ENCODE measurements at places on chromosomes 3 and 15.

- DNase-seq, result no peak
- H3K27ac ChIP-seq, result no peak overlapping the region
- H3K4me3 ChIP-seq, result no peak overlapping the region
- no peaks in the 10 kb centered on the region for H3K36me3 ChIP-seq
- no peaks in the 10 kb centered on the region for H3K27me3 ChIP-seq
Measured at GRCh38 chr15:74263466-74263865, 27.3 kb downstream of the CCDC33 start.

DNA sequence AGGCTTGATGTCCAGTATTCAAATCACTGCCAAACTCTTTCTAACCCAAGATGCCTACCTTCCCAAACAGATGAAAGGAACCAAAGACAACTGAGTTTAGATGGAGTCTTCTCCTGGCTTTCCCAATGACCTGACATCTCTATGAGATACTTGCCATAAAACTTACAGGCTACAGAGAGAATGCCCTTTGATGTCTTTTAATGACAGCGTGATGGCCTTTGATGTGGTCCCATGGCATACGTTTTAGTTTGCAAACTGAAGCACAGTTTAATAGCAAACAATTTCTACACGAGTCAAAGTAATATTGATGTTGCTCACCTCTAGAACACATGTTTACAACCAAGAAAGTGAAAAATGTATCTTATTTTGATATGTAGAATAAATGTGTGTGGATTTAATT lies 73.2 kb downstream of the ZIC4 start:
- no peak overlapping the region for H3K4me3 ChIP-seq
- no peak for DNase-seq

DNA sequence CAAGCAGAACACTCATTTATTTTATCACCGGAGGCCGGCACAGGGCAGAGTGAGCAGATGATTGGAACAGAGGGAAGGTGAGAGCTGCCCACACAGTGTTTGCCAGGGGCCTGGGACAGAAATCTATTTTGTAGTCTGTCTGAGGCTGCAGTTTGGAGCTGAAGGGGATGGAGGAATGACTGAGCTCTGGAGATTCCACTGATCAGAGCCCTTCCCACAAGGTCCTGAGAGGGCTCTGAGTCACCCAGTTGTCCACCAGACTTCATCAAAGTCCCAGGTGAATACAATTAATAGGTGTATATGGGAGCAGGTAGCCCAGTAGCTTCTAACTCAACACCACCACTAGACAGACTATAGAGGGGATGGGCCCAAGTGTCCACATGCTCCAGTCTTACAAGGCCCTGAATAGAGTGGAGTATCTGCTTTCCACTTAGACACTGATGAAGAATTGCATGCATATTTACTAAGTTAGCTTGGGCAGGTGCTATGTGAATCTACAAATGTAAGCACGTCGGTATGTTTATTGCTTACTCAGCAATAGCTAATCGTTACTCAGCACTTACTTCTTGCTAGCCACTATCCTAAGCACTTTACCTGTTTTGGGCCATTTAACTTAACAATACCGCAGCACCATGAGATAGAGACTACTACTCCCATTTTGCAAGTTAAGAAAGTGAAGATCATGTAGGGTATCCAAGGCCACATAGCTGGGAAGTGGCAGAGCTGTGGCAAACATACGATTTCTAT lies 2.7 kb upstream of the STARD5 start:
- H3K27me3 ChIP-seq, result no peaks in the 10 kb centered on the region
- no peak overlapping the region for H3K27ac ChIP-seq
- DNase-seq, result no peak
- H3K4me3 ChIP-seq, result no peak overlapping the region

DNA sequence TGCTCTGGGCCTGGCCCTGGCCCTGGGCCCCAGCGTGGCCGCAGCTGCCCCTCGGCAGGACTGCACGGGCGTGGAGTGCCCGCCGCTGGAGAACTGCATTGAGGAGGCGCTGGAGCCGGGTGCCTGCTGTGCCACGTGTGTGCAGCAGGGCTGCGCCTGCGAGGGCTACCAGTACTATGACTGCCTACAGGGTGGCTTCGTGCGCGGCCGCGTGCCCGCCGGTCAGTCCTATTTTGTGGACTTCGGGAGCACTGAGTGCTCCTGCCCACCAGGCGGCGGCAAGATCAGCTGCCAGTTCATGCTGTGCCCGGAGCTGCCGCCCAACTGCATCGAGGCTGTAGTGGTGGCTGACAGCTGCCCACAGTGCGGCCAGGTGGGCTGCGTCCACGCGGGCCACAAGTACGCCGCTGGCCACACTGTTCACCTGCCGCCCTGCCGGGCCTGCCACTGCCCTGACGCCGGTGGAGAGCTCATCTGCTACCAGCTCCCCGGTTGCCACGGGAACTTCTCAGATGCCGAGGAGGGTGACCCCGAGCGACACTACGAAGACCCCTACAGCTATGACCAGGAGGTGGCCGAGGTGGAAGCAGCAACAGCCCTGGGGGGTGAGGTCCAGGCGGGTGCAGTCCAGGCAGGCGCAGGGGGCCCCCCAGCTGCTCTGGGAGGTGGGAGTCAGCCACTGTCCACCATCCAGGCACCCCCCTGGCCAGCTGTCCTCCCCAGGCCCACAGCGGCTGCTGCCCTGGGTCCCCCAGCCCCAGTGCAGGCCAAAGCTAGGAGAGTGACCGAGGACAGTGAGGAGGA lies 21.7 kb downstream of the FBLN2 start:
- H3K27ac ChIP-seq, result no peak overlapping the region
- no peaks in the 10 kb centered on the region for H3K36me3 ChIP-seq
- no peaks in the 10 kb centered on the region for H3K4me1 ChIP-seq
- H3K27me3 ChIP-seq, result no peaks in the 10 kb centered on the region
- no peak for DNase-seq
- H3K4me3 ChIP-seq, result no peak overlapping the region

DNA sequence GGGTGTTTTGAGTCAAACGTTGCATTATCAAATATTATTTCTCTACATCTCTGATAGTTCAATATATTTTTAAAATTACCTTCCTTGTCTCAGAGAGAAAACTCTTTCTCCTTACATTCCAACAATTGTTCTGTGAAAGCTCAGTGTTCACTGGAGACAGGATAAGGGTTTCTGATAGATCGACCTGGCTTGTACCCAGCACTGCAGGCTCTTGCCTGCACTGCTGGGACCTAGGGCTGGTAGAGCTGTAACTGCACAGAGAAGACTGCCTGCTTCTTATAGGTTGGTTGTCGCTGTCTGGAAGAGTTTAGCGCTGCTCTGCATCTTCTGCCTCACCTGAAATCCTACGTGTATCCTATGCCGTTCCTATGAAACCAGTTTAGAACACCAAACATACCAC lies 249.9 kb upstream of the LRTM1 start:
- H3K27ac ChIP-seq, result no peak overlapping the region
- no peak for DNase-seq
- no peaks in the 10 kb centered on the region for H3K27me3 ChIP-seq
- no peak overlapping the region for H3K4me3 ChIP-seq
- H3K36me3 ChIP-seq, result no peaks in the 10 kb centered on the region
- H3K4me1 ChIP-seq, result no peaks in the 10 kb centered on the region

DNA sequence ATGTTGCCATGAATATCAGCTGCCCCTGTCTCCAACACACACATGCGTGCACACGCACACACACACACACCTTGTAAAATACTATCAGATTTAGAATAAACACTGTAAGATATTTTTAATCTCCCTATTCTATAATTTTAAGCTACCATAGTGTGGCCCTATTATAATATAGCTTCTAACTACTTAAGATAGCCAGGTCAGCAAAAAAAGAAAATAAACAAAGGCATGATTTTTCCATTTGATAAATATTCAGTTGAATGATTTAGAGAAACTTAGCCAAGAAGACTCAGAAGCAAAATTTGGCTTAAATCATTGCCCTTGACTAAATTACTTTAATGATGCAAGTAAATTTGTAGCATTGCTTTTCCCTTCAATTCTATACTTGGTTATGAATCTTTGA lies 162.2 kb downstream of the ALCAM start:
- no peak for DNase-seq
- no peaks in the 10 kb centered on the region for H3K36me3 ChIP-seq

DNA sequence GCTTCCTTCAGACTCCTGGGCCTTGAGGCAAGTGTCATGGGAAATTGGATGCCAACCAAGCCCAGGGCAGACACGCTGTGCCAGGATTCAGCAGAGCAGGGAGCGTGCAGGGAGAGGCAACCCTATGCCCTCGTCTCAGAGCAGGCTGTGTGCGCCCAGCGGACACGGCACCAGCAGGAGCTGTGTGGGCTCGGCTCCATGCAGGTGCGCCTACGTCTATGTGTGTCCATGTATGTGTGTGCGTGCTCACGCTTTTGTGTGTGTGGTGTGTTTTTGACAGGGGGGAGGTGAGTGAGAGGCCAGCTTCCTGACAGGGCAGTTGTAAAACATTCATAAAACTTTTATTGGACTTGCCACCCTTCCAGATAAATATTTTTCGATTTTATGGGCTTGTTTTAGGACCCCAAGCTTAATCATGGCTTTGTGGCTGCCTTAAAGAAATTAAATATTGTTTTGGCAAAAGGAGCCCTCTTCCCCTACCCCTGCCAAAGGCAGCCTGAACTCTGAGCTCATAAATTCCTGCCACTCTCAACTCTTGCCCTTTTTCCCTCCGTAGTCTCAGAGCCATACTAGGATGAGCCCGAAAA lies 84.4 kb downstream of the DNAJB8 start:
- peaks cover 28% of the 10 kb centered on the region for H3K4me1 ChIP-seq
- H3K36me3 ChIP-seq, result no peaks in the 10 kb centered on the region
- peak; percentile 90 for DNase-seq
- no peak overlapping the region for H3K4me3 ChIP-seq

DNA sequence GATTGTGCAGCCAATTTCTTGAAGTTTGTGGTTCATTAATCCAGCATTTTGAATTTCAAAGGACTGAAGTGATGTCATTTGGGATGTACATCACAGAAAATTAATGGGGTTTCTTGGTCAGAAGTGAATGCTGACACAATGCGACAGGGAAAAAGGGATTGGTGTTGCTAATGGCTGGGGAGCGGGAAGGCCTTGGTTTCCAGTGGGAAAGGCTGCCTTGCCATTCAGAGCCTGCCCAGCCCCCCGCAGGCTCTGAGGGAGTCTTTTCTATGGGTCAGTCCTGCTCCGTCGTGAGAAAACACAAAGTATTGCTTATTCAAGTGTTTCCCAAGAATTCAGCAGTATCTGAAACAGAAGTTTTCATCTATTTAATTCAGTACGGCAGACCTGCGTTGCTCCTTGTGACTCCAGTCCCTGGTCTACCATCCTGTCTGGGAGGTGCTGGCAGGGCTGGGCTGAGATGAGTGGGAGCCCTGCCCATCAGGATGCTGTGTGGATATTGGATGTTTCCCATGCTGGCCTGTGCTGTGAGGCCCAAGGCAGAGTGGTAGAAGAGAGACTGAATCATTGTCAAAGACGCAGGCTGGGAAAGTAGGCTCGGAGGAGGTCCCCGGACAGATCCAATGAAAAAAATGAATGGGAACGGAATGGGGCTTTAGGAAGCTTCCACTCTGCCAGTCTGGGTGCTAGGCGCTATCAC lies 111.2 kb upstream of the KLHL25 start:
- H3K4me1 ChIP-seq, result peaks cover 6% of the 10 kb centered on the region
- no peak overlapping the region for H3K4me3 ChIP-seq
- no peaks in the 10 kb centered on the region for H3K27me3 ChIP-seq
- H3K27ac ChIP-seq, result no peak overlapping the region

DNA sequence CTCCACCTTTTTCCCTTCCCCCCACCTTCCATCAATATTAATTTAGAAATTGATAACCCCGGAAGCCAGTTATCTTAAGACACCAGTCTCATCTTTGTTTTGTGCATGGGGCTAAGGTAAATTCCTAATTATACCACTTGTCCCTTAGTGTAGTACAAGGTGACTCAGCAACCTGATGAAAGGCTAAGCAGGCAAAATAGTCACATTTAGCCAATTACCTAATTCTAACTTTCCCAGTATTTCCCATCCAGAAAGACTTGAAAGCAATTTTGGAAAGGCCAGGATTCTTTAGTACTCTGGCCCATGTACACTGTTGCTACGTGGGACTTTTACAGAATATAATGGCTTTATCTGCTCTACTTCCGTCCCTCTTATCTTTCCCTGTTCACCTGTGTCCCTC lies 72.6 kb downstream of the SETD5 start:
- H3K27ac ChIP-seq, result no peak overlapping the region
- DNase-seq, result no peak
- H3K27me3 ChIP-seq, result no peaks in the 10 kb centered on the region
- no peaks in the 10 kb centered on the region for H3K4me1 ChIP-seq
- no peak overlapping the region for H3K4me3 ChIP-seq

DNA sequence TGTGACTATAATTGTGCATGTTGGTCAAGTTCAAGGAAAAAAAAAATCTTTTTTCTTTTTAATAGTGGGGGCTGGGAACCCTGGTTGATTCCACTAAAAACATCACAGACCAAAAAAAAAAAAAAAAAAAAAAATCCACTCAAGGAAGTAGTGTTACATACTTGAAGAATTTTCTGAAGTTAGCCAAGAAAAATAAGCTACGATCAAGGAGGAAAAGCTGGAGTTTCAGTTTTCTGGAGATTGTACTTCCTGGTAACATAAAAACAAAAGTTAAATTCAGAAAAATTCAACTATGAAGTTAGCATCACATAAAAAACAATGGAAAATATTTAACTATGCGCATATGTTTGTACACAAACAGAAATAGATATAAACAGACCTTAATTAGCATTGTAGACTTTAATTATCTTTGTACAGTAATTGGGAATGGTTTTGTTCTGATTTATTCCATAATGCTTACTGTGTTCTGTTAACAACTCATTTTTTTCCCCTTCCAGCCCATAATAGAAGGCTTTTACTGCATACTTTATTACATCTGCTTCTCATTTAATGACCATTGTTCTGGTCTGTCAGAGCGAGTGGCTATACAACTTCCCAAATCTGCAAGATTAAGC lies 194.3 kb downstream of the RORA start:
- H3K36me3 ChIP-seq, result no peaks in the 10 kb centered on the region
- H3K27ac ChIP-seq, result peak overlapping the region; percentile 12
- no peak overlapping the region for H3K4me3 ChIP-seq
- no peak for DNase-seq

- no peaks in the 10 kb centered on the region for H3K27me3 ChIP-seq
- DNase-seq, result no peak
- H3K4me3 ChIP-seq, result no peak overlapping the region
- no peaks in the 10 kb centered on the region for H3K4me1 ChIP-seq
Measured at GRCh38 chr3:23831517-23832394, 26.0 kb downstream of the UBE2E1 start.

DNA sequence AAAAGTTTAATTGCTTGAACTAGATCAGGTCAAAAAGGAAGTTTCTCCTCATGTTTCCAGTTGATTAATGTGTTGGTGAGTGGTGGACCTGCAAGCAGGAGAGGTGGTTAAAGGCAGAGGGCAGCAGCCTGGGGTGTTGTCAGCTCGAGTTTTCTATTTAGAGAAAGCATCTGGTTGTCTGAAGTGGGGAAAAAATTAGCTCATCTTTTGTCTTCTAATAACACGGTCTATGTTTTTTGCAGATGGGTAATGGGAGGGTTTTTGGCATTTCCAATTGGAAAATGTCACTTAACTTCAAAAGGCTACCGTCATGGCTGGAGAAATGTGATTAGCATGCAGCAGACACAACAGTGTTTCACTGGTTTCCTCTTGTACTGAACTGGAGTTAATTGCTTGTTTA lies 122.6 kb downstream of the ITPR1 start:
- no peaks in the 10 kb centered on the region for H3K4me1 ChIP-seq
- no peak overlapping the region for H3K4me3 ChIP-seq
- no peaks in the 10 kb centered on the region for H3K27me3 ChIP-seq
- H3K27ac ChIP-seq, result no peak overlapping the region
- no peaks in the 10 kb centered on the region for H3K36me3 ChIP-seq
- DNase-seq, result no peak
